NCI-H1417 (cell line): ENCODE measurements at places on chromosomes 1 and 21.

DNA sequence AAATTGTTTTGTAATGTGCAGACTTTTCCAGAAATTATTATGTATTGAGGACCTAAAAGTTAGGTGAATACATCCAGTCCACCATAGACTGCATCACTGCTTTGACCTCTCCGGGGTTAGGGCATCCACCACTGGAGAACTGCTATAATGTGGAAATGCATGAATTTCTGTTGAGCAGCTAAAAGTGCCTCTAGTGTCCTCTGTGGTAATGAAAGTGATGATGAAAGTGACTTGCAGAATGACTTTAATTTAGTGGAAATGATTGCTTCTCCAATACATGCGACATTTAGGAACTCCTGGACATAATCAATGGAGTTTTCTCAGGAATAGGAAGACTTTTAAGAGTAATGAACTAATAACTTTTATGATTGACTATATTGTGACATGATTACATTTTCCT, 170.8 kb downstream of the LBR start:
- no peak for DNase-seq

GRCh38 chr1:65264197-65264929, 45.0 kb upstream of the DNAJC6 start:
- DNase-seq: peak; percentile 87

DNA sequence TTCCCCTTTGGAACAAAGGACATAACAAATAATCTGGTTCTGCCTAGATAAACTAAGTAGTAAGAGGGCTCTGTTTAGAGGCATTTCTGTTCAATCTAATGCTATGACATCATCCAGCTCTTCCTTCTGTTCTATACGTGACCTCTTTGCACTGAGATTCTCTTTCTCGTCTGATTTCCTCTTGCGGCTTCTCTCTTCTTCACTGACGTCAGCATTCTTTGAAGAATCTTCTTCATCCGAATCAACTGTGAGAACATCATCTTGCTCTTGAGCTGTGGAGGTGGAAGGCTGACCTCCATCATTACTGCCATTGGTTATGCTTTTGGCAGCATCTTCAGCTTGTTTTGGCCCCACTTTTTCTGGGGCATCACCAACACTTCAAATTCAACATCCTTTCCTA, 130.4 kb downstream of the HS2ST1 start:
- no peak for DNase-seq

- DNase-seq: no peak
Observed at GRCh38 chr1:160024195-160024905, 7.4 kb downstream of the PIGM start.

DNA sequence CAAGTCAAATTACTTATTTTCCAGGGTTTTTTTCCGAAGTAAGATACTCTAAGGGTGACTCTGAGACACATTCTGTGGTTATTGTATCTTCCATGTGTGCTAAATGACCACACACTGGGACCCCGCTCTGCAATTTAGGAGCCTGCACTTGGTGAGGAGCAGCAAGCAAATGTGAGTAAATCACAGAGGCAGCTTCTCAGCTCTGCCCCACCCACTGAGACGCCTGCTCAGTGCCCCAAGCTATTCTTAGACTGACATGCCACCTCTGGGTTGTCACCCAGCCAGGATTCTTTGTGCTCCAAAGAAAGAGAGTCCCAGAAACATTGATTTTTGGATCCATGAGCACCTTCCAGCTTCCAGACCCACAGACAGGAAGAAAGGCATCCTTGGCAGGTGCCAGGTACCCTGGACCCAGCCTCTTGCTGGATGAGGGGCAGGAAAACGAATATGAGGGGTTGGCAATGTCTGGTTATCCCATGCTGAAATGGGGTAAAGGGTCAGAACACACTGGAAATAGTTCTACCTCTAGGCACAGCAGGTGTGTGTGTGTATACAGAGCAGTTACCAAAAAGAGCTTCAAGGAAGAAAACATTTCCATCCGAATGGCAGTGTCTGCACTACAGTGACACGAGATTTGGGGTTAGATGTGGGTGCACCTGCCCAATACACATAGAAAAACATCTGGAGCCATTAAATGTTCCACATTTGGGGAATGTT, 41.2 kb downstream of the TNR start:
- DNase-seq: no peak

DNA sequence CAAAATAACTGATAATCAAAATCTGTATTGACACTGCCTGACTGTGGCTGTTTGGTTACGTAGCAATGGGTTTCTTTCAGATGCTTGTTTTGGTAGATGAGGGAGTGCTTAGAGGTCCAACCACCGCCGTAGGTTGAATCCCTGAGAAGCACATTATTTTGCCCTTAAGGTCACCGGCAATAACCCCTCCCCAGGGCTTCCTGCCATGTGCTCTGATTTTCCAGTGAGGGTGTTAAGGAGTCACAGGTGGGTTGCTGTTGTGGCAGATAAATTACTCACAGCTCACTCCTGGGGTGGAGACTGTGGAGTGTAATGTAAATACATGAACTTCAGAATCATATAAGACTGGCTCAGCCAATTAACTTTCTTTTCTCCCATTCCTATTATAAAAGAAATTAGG, 81.5 kb upstream of the ZP4 start:
- DNase-seq: peak; percentile 35

- DNase-seq: no peak
Observed at GRCh38 chr1:200753650-200754198, 15.0 kb downstream of the CAMSAP2 start.

GRCh38 chr1:205448540-205449253, 7.1 kb downstream of the BLACAT1 start:
- no peak for DNase-seq

DNA sequence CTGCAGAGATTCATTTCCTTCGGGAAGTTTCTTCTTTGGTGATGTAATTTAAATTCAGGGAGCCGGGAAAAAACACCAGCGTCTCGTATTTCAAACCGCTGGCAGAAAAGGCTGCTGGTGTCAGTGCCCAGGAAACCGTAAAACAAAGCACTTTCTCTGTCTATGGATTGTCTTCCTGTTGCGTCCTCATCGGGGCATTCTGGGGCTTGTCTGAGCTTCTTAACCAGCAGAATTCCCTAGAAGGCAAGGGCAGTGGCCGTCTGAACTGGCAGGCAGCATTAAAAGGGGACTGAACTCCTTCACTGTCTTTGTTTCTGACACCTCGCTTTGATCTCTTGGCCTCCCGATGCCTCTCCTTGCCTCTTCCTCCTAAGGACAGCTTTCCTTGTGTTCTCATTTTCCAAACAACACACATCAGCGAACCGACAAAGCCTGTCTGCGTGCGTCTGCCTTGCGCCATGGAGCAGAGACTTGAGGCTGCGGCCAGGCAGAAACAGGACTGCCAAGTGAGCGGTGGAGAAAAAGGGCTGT, 391.6 kb upstream of the VAMP3 start:
- peak; percentile 63 for DNase-seq

GRCh38 chr1:244221991-244222390, 170.9 kb downstream of the ZBTB18 start:
- DNase-seq: no peak

DNA sequence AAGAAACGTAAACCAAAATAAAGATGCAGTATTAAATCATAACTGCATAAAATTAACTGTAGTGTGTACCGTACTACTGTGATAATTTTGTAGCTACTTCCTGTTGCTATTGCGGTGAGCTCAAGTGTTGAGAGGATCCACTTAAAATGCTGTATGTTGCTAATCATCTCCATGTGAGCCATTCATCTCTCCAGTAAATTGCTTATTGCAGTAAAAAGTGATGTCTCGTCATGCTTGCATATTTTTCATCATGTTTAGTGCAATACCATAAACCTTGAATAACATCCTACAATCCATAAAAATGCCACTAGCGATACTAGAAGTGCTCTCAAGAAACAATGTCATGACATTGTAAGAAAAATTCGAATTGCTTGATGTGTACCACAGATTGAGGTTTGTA, 66.3 kb downstream of the RAVER2 start:
- peak; percentile 33 for DNase-seq

DNA sequence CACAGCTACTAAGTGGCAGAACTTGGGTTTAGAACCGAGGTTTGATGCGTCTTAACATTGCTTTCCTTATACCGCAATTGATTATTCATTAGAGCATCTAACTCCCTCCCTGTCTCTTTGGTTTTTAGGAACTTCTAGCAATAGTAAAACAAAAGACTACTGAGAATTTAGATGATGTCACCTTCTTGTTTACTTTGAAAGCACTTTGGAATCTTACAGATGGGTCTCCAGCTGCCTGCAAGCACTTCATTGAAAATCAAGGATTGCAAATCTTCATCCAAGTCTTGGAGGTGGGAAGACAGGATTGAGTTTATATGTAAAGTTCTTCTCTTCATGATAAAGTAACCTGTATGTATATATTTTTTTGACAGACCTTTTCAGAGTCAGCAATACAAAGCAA, 35.0 kb downstream of the ZYG11A start:
- no peak for DNase-seq

DNA sequence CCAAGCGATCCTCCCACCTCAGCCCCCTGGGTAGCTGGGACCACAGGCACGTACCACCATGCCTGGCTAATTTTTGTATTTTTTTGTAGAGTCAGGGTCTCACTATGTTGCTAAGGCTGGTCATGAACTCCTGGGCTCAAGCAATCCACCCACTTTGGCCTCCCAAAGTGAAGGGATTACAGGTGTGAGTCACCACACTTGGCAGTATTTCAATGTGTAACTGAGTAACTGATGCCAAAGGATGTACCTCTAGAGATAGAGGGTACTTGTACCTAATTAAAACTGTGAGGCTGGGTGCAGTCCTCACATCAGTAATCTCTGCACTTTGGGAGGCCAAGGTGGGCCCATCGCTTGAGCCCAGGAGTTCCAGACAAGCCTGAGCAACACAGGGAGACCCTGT, 258.7 kb upstream of the DMRTA2 start:
- DNase-seq: no peak

DNA sequence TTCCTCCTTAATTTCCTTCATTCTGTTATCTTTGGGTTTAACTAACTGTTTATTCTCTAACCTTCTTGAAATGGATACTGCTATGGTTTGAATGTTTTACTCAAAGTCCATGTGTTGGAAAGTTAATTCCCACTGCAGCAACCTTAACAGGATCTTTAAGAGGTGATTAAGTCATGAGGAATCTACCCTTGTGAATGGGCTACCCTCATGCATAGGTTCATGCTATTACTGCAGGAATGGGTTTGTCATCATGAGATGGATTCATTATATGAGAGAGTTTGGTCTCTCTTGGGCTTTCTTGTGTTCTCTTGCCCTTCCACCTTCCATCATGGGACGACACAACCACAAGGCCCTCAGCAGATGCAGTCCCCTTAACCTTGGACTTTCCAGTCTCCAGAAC, 516.9 kb downstream of the ADGRL2 start:
- DNase-seq: no peak

GRCh38 chr1:19412654-19413053, 72.7 kb downstream of the CAPZB start:
- DNase-seq: peak; percentile 32

- peak; percentile 27 for DNase-seq
Observed at GRCh38 chr1:95233319-95233736, 682 bp upstream of the RWDD3 start.

- DNase-seq: no peak
Observed at GRCh38 chr1:214155987-214156625, 124.9 kb upstream of the SMYD2 start.

DNA sequence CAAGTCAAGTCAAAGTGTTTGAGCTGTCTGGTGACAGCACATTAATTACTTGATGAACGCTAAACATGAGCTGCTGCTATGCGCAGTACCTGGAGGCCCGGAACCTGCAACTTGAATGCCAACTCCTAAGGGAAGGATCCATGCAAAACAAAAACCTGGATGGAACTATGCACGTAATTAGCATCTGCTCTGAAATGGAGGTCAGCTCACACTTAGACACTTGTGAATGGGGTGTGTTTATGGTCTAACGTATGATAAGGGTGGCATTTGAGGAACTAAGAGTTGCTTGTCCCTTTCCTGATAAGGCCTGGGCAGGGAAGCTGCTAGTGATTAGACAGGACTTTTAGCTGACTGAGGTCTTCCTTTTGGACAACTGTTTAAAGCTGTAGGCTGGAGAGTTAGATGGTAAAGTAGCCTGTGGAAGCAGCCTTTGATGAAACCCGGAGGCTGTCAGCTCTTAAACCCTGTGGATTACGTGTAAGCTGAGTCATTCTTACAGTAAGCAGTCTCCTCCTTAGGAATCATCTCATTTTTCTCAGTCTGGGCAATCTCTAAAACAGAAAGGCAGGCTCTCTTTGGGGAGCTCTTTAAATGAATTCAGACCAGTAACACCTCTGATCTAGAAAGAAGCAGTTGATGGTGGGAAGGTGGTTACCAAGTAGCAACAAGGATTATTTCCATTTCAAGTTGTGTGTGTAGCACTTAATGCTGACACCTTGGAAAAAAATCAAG, 6.8 kb downstream of the TENT5C start:
- no peak for DNase-seq

DNA sequence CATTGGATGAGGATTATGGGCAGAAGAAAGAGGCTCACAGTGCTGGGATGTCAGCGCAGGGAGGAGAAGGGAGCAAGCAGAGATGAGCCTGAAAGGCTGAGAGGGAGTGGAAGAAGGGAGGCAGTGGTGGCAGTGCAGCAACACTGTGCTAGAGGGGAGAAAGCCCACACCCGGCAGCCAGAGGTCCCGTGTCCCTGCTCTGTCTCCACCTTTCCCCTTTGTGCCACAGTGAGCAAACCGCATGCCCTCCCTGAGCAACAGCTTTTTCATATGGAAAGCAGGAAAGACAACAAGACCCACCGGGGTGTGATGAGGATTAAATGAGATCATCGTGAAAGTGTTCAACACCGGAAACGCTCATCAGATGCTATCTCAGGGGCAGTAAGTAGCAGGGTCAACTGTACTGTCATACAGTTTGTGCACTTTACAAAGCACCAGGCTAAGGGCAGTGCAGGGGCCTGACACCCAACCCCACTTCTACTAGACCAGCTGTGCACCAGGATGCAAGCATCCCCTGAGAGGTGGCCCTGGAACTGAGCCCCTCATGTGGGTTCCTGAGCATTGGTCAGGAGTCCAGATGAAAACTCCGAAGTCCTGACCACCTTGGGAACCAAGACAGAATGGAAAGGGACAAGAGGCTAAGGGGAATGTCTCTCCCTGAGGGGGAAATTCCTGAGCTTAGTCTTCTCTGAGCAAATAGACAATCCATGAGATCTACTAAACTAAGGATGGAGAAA, 9.1 kb downstream of the NHLH1 start:
- DNase-seq: no peak

- DNase-seq: no peak
Observed at GRCh38 chr1:53462769-53463501, 3.7 kb downstream of the DMRTB1 start.

DNA sequence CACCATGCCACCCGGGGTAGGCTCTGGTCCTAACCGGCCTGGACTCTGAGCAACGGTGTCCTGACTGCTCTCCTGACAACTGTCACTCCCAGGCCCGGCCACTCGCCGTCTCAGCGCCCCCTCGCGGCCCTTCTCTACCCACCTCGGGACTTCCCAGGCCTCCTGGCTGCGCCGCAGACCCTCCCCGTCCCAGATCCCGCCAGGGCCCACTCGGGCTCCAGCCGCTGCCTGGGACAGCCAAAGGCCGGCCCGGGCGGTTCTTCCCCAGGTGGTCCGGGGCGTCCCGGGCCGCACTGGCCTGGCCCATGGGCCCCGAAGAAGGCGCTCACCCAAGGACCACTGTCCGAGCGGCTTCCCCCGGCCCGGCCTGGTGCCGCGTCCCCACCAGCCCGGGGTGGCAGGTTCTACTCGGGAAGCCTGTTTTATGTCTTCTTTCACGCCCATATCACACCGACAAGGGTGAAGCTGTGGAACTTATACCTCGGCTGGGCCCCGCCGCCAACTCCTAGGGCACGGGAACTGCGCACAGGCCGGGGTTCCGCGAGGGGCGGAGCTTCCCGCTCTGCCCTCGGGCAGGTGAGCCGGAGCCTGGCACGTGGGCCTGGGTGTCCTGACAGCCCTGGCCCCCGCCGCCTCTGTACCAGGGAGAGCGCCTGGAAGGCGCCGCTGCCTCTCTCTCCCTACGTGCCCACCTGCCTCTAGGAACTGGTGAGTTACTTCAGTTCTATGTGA, 138.3 kb downstream of the TTLL7 start:
- peak; percentile 44 for DNase-seq
